ENCODE measurements at places on chromosomes 3 and 15. TPM values are rescaled to one million over a fixed set of nuclear protein-coding genes. Genes with fewer than 3 reads are reported as not detected.

PLXNB1 gene
- 182 TPM for total RNA-seq

SNRK gene
- 72.8 TPM for total RNA-seq

DNA sequence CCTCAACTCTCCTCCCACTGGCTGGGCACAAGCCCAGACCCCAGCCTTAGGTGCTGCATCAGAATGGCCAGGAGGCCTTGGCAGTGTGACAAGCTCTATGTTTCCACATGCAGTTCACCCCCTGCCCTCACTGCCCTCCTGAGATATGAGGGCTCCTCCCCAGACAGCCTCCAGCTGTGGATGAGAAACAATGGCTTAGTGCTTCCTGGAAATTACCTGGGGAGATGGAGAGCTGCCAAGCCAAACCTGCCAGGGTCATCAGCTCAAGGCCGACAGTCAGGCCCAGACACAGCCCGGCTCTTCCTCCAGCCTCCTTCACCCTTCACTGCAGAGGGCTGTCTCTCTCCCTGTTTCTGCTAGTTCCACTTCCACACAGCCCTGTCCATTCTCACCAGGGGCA is 76.3 kb downstream of the MYLK start:
- no peak for DNase-seq
- peak overlapping the region; percentile 78 for H3K27ac ChIP-seq
- H3K4me1 ChIP-seq, result no peaks in the 10 kb centered on the region
- no peak overlapping the region for H3K4me3 ChIP-seq

GRCh38 chr3:61239871-61240270 is 11.4 kb downstream of the FHIT start:
- no peak for DNase-seq
- H3K27me3 ChIP-seq, result no peaks in the 10 kb centered on the region
- H3K36me3 ChIP-seq, result no peaks in the 10 kb centered on the region
- H3K4me3 ChIP-seq, result no peak overlapping the region
- no peaks in the 10 kb centered on the region for H3K4me1 ChIP-seq
- no peak overlapping the region for H3K27ac ChIP-seq

DNA sequence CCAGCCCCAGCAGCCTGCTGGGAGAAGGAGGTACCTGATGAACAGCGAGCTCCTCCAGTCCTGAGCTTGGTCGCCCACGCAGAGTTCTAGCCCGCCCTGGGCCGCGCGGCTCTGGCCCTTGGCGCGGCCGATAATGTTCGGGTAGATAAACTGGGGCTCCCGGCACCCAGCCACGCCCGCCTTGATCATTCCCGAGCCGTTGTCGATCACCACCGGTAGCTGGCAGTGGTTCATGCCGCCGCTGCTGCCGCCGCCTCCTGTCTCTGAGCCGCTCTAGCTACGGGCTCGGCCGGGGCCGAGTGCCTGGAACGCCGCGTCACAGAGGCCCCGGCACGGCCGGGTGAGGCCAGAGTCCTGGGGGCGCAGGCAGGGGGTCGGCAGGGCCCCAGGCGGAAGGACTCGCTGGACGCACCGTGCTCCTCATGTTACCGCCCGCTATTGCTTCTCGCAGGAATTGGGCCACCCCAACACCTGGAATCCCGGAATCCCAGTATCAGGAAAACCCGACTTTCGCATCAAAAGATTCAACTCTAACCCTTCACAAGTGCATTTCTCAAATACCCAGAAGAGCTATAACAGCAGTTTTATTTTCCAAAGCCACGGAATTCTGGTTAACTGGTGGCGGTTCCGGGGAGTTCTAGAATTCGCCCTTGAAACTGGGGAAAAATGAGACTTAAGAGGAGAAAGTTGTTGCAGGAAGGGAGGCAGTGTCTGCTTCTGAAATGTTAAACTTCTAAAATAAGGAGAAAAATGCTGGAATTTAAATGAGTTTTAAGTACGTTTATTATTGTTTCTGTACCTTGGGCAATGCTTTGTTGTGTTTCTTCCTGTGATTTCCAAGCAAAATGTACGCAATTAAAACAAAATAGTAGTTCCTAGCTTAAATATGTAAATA is at the start of gene ACTRT3:
Gene ACTRT3 (minus strand): TSS at position 275 of the 895 bp plus-strand sequence. CDS start 41 bp downstream, at position 234.
- peak within 1 kb of the TSS; percentile 92 for H3K4me3 ChIP-seq
- DNase-seq, result peak; percentile 63
- H3K36me3 ChIP-seq, result no peaks in the 10 kb centered on the region
- H3K27ac ChIP-seq, result peak within 1 kb of the TSS; percentile 90

DNA sequence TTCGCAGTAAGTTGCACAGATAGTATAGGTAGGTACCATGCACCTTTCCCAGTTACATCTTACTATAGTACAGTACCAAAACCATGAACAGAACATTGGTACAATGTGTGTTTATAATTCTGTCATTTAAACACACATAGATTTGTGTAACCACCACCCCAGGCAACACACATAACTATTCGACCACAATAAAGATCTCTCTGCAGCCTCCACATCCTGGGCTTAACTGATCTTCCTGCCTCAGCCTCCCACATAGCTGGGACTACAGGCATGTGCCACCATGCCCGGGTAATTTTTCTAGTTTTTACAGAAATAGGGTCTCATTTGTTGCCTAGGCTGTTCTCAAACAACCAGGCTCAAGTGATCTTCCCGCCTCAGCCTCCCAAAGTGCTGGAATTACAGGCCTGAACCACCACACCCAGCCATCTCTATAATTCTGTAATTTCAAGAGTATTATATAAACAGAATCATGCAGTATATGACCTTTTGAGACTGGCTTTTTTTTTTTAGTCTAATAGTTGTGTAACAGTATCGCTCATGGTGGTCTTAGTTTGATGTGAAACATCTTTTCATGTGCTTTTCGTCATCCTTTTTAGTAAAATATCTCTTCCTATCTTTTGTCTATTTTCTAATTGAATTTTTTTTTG is 13.3 kb upstream of the TMF1 start:
- H3K4me1 ChIP-seq, result no peaks in the 10 kb centered on the region
- no peaks in the 10 kb centered on the region for H3K27me3 ChIP-seq
- DNase-seq, result no peak
- H3K36me3 ChIP-seq, result no peaks in the 10 kb centered on the region
- no peak overlapping the region for H3K4me3 ChIP-seq
